NCI-H510A treated with DMSO at 0.1 percent for 48 hours (cell line): ENCODE measurements at places on chromosomes 2 and 18.

- no peak for DNase-seq
Observed at GRCh38 chr2:23422089-23423061, 37.4 kb downstream of the KLHL29 start.

GRCh38 chr18:72899338-72899737 lies 31.6 kb upstream of the NETO1 start:
- DNase-seq = no peak

DNA sequence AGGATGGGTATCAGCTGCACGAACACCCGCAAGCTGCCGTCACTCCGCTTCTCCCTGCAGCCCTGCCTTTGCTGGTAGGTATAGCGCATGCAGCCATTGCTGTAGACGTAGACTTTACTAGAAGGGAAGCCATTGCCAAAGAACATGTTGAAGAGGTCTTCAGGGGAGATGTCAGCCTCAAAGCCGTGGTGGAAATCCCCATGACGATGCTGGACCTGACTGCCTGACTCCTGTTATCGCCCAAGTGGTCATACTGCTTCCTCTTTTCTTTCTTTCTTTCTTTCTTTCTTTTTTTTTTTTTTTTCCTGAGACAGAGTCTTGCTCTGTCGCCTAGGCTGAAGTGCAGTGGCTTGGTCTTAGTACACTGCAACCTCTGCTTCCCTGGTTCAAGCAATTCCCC lies 68.7 kb upstream of the SPRED2 start:
- DNase-seq = no peak

- DNase-seq = peak; percentile 35
Observed at GRCh38 chr18:51028201-51028805, 1.7 kb upstream of the SMAD4 start.

DNA sequence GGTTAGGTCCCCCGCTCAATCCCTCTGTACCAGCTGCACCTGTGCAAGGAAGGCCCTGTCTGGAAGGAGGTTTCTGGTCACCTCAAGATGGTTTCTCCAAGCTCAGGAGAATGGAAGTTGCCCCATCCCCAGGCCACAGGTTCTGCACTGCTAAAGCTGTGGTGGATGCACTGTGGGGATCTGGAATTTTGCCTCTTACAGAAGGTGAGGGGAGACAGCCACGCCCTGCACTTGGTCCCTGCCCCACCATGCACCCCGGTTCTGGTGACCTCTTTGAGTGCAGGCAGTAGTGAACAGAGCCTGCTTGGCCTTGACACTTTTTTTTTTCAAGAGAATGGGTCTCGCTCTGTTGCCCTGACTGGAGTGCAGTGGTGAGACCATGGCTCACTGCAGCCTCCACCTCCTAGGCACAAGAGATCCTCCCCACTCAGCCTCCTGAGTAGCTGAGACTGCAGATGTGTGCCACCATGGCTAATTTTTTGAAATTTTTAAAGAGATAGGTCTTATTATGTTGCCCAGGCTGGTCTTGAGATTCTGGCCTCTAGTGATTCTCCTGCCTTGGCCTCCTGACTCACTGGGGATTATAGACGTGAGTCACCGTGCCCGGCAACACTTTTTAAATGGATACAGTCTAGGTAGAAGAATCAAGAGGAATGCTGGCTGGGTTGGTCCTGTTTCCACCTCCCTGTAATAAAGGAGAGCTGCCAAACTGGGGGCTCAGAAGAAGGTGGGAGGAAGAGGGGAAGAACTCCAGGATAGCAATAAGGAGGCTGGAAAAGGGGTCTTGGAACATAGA lies 5.8 kb upstream of the NT5DC4 start:
- DNase-seq = no peak

GRCh38 chr2:55301277-55301676 lies 32.2 kb upstream of the MTIF2 start:
- DNase-seq = no peak

GRCh38 chr2:121254748-121255147 lies 30.3 kb downstream of the TFCP2L1 start:
- DNase-seq = peak; percentile 95

GRCh38 chr2:20178666-20179465 lies 46.1 kb downstream of the SDC1 start:
- DNase-seq = no peak

GRCh38 chr2:33477473-33478468 lies 1.3 kb downstream of the RASGRP3 start:
- no peak for DNase-seq

GRCh38 chr2:181916726-181917718 lies 25.5 kb downstream of the ITPRID2 start:
- DNase-seq = no peak

- peak; percentile 24 for DNase-seq
Observed at GRCh38 chr2:186946896-186947467, 98.0 kb upstream of the ZSWIM2 start.

DNA sequence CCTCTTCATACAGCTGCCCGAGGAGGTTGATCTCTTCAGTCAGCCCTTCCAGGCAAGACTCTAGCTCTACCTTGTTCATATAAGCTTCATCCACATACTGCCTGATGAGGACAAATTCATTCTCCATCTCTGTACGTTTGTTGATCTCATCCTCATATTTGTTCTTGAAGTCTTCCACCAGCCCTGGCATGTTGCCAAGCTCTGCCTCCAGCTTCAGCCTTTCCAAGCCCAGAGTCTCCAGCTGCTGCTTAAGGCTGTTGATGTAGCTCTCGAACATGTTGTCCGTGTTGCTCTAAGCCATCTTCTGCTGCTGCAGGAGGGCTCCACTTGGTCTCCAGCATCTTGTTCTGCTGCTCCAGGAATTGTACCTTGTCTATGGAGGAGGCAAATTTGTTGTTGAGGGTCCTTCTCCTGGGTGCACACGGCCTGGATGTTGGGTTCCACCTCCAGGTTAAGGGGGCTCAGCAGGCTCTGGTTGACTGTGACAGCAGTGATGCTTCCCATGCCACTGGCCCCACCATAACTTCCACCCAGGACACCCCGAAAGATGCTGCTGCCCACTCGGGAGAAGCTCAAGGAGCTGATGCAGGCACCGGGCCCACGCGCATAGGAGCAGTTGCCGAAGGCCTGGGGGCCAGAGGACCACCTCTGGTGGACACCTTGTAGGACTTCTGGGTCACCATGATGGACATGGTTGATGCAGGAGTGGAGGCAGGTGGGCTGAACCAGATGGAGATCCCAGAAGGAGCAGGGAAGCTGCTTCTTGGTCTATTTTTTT lies 30.3 kb downstream of the ICA1L start:
- no peak for DNase-seq

- no peak for DNase-seq
Observed at GRCh38 chr2:188430705-188431104, 139.0 kb downstream of the GULP1 start.

DNA sequence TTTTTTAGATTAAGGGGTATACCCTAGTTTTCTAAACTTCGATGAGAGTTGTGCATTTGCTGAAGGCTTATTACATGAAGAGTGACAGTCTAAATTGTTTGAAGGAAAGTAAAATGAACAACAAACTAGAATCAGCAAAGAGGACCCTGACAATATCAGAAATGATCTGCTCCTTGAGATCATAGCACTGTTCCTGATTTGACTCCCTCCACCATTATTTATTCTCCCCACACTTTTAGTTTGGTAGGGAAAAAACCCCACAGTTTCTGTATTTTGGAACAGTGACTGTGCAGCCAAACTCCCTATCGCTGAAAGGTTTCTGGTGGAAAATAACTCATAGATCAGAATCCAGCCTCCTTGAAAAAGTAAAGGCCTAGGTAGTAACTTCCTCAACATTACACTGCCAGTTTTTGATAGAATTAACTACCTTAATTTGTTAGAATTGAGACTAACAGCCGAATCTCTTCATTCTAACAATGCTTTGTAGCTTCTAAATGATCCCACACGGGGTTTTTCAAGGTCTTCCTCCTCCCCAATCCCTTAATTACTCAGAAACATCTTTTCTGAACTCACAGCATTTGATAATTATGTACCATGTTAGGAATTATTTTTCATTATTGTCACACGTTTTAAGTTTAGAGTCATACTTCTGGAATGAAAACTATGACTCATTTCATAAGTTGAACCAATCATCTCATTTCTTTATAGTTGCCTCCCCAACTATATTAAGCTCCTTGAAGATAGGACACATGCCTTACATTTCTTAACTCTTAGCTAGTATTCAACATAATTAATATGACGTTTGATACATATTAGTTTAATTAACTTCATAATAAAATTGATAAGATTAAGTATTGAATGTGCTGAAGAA lies 2.9 kb downstream of the MYL12A start:
- DNase-seq = no peak

- no peak for DNase-seq
Observed at GRCh38 chr2:130765464-130765863, 10.1 kb downstream of the AMER3 start.

DNA sequence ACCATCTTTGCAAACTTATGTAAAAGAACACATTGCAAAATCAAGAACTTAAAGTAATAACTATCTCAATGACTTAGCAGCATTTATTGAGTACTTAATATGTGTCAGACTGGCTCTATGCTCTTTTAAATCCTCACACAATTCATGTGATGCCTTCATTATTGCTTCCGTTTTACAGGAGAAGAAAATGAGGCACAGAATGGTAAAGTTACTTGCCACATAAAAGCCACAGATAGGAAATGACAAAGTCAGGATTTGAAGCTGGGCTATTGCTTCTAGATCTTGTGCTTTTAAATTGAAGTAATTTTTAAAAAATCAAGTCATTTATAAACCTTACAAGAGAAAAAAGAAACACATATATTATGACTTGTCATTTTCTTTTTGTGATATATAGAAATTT lies 174.2 kb downstream of the WDR7 start:
- no peak for DNase-seq

- no peak for DNase-seq
Observed at GRCh38 chr18:69032009-69032408, 234.1 kb downstream of the CCDC102B start.

GRCh38 chr2:239388236-239389151 lies 12.3 kb downstream of the HDAC4 start:
- DNase-seq = no peak

DNA sequence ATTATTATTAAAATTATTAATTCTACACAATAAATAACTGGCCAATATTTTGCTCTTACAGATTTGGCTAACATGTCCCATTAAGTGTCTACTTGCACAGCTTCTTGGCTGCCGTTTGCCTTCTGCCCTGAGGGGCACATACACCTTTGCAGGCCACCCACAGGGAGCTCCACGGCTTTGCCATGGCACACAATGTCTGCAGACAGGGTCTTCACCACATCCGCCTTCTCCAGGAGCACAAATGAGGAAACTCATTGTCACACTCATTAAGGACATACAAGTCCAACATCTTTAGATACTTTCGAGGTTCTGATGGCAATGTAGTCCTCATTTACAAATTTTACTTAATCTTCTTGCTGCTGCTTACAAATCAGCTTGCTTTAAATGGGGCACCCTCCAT lies 45.6 kb downstream of the LONRF2 start:
- DNase-seq = no peak

GRCh38 chr18:44424645-44425035 lies 256.0 kb upstream of the SETBP1 start:
- no peak for DNase-seq

GRCh38 chr2:156890529-156891148 lies 366.9 kb upstream of the GALNT5 start:
- no peak for DNase-seq

- DNase-seq = peak; percentile 15
Observed at GRCh38 chr2:220076734-220077133, 449.3 kb downstream of the SLC4A3 start.

DNA sequence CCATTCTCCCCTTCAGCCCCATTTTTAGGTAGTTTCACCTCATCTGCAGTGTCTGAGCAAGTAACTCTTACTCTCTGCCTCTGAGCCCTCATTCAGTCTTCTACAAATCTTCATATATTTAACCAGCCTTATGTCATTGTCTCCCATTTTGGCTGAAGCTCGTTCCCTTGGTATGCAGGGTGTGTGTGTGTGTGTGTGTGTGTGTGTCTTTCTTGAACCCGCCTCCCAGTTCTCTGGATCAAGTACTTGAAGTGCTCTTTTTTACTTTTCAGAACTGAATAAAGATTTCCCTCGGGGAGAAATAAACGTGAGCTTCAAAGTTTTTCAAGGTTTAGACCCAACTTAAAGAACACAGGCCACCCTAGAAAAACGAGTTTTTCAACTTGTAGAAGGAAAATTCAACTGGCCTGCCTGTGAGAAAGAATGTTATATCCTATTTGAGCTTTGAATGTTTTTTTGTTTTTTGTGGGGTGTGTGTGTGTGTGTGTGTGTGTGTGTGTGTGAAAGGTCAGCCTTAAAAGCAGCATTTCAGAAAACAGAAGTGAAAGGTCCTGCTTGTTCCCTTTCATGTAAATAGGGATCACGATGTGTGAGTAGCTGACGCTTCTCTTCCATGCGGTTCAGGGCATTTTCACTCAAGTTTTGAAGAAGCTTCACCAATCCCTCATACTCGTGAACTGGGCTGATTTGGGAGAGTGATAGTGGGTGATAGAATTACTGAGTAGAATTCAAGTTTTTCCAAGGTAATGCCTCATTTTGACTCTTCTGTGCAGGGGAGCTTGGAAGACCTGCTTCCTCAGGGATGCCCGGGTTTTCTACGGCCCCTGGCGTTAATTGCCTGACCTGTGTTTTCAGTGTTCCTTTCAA lies 50.6 kb upstream of the EML6 start:
- no peak for DNase-seq

DNA sequence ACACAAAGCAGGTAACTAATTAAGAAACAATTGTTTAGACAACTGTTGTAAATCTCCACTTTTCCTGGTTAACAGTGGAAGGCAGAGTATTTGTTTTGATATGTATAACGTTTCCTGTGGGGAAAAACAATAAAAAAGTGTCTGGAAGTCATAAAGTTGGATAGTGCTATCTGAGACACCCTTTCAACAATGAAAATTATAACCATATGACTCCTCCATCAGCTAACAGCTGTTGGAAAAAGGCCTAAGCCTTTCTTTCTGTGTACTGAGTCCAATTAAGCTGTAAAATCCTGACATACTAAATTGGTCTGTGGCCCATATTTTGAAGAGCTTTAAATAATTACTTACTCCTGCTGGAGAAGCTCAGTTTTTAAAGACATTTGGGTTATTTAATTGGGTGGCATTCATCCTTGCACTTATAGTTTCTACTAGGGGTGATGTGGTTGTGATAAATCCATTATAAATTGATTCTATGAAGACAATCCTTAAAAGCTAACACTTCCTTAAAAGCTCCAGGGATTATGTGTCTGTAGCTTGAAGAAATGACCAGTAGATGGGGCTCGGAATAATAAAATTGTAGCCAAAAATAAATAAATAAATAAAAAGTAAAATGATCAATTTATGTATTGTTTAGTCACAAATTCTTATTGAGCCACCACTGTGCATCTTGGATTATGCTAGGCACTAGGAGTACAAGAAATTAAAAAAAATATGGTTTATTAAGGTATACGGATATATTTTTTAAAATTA lies 698.1 kb upstream of the NXPH2 start:
- DNase-seq = no peak
